ENCODE measurements at places on chromosomes 13 and 19.

DNA sequence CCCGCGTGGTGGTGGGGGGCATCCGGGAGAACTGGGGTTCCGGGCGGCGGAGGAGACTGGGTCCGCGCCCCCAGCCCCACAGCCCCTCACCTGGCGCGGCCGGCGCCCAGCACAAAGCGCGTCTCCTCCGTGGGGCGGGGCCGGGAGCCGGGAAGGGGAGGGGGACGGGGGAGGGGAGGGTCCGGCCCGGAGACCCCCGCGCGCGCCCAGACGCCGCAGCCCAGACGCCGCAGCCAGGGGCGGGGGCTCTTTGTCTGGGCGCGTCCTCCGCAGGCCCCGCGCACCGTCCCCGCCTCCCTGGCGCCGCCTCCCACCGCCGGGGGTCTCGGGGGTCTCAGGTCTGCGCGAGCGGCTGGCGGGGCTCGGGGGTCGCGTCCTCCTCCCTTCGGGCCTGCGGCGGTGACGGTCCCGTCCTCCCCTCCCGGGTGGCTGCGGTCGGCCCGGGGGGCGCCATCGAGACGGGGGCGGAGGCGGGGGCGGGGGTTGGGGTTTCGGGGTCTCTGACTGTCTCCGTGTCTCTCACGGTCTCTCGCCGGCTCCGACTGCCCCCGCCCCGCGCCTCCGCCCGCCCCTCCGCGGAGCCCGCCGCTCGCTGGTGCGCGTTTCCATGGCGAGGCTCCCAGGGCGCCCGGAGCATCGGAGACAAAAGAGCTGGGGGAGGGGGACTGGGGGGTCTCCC, at the start of gene PLPPR3:
TSS of gene PLPPR3 (minus strand) at position 131 of the 679 bp plus-strand sequence. CDS start 396 bp downstream, outside the sequence.
- no peak for DNase-seq

- DNase-seq: peak; percentile 74
These were observed 572 bp upstream of the FKBP8 start for GRCh38 chr19:18543814-18544475.

DNA sequence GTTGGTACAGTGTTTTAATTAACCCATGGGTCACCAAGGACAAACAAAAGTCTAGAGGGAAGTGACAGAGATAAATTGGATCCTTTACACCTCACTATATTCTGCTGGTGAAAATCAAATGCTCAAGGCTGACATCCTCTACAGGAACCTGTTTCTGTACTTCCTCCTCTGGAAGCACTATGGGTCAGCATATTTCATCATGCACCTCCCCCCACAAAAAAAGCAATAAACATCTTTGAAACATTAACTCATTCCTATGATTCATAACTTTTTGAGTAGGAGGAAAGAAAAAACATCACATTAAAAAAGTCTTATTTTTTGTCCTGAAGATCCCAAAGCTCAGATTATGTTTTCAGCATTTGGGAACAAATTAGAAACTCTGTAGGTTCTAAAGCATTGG, 588.3 kb upstream of the SGCG start:
- no peak for DNase-seq

- peak; percentile 77 for DNase-seq
These were observed 34.7 kb downstream of the BRD4 start for GRCh38 chr19:15297416-15298224.

DNA sequence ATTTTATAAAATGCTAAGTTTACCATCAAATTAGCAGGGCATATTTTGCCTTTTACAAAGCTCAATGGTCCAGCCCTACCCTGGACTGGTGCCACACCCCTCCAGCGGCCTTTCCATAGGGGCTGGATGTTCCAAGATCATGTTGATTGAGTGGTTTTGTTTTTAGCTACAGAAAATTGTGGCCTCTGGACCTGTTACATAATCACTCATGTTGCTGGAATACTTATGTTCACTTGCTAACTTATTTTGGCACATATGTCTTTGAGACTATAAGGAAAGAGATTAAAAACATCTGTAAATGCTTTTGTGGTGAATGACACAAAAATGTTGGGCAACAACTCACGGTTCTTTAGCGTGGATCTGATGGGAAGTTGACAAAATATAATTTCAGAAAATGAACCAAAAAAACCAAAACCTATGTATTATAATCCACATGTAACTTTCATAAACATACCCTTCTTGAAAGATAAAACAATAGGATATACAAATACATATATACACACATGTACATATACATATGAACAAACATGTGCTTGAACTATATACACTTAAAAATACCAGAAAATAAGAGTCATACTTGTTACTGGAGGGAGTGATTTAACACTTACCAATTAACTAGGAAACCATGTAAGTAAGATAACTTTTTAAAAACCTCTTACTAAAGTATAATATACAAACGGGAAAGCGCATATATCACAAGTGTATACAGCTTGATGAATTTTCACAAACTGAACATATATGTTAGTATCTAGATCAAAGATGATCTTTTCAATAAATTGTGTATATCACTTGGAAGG, 46.6 kb upstream of the SLC15A1 start:
- DNase-seq: peak; percentile 81

DNA sequence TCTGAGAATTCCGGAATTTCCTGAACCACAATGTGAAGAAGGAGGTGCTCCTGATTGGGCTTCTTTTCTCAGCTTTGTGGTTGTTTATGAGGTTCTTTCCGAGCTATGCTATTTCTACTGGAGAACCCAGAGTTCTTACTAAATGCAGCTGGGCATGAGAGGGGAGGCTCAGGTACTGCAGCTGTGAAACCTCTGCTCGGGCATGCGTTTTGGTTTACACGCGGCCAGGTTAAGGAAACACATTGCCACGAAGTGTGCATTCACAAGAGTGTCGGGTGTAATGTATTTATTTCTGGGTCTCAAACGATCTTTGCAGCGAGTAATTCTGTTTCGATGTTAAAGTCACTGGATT, 661 bp upstream of the MIR17HG start:
- peak; percentile 27 for DNase-seq

- peak; percentile 14 for DNase-seq
These were observed 583.0 kb upstream of the ATXN8OS start for GRCh38 chr13:69524459-69525150.

- peak; percentile 54 for DNase-seq
These were observed 60.8 kb downstream of the ALOX5AP start for GRCh38 chr13:30796132-30796572.

DNA sequence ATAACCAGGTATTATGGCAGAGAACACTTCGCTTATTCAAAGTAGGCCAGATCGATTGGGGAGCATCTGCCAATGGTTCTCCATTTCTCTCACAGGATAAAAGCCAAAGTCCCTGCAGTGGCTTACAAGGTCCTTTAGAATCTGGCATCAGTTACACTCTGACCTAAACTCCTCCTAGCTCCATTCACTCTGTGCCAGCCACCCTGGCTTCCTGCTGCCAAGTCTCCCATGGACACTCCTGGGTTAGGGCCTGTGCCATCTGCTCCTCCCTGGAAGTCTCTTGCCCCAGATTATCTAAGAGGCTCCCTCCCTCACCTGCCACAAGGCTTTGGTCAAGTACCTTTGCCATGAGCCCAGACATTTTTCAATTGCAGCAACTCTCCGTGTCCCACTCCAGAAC, 649.2 kb downstream of the DACH1 start:
- DNase-seq: no peak

GRCh38 chr19:4738734-4739133, 15.1 kb upstream of the DPP9 start:
- no peak for DNase-seq

DNA sequence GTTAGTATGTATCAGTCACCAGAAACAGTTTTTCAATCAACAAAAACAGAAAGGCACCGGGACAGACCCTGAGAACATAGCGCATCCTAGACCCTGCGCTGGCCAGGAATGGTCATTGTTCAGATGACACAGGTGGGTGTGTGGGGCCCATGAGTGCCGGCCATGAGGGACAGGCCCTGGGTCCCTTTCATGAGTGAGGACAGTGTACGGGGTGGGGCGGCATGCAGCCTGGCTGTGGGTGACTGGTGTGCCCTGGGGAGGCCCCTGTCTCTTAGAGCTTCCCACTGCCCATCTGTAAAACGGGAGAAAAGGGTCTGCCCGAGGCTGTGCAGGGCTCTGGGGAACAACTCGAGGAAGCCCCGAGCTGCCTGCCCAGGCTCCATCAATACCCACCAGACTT, 25.8 kb downstream of the PBX4 start:
- no peak for DNase-seq

DNA sequence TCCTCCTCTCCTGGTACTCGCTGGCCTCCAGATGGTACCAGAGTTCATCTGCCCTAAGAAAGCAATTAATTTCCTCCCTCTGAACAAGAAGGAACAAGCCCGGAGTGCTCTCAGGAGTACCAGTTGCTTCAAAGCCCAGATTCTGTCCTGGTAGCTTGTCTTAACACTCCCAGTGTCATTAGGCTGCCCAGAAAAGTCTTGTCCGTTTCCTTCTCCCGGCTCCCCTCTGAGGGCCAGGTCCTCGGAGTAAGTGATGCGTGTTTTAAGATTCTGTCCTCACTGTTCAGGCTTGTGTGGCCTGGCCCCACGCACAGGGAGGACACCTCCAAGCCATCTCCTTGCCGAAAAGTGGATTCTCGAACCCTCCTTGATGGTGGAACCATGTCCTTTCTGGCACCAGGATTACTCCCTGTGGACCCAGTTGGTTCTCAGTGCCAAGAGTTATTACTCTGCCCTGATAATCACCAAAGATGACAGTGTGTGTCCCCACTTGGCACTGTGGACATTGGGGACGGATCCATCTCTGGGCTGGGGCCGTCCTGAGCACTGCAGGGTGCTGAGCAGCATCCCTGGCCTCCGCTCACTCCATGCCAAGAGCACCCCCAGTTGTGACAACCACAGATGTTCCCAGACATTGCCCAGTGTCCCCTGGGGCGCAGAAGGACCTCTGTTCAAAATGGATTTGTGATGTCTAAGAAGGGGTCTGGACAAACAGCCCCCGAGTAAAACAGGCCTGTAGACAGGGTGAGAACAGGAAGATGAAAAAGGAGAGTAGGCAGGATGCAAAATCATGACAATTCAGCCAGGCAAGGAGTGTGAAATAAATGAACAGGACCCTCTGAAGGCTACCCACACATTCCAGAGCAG, 52.4 kb downstream of the RFX2 start:
- no peak for DNase-seq

- no peak for DNase-seq
These were observed 1591.6 kb upstream of the MIR17HG start for GRCh38 chr13:89755729-89756492.

DNA sequence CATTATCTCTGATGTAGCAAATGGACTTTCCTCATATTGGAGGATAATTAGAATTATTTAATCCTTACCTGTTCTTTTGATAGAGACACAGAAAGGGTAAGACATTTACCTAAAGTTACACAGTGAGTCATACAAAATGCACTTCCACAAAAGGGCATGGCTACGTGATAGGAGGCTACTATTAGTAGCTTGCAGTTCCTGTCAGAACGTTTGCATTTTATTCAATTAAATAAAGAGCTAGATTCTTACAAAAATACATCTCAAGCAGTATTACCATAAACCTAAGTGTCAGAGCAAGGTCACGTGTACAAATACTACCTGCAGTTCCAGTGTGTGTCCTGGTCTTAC, 120.6 kb downstream of the ESD start:
- no peak for DNase-seq

DNA sequence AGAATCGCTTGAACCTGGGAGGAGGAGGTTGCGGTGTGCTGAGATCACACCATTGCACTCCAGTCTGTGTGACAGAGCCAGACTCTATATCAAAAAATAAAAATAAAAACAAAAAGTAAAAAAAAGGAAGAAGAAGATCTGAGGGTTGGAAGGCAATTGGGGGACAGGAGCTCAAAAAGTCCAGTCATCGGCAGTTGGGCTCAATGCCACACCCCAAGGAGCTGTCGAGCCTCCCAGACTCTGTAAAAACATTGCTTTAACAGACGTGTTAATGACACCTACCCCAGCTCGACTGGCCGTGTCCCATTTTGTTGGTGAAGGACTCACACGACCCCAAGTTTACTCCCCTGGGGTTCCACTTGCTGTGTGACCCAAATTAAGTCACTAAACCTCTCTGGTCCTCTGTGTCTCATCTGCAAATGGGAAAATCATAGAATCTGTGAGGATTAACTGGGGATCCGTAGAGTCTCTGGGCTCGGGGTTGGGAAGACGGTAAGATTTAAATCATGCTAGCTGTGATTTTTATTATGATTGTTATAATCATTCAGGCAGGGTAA, 7.0 kb downstream of the GNA15 start:
- no peak for DNase-seq
